ENCODE measurements at places on chromosomes 11 and 22. TPM values are rescaled to one million over a fixed set of nuclear protein-coding genes. Genes with fewer than 3 reads are reported as not detected.

CLCF1 gene
- 3.5 TPM for total RNA-seq

LYVE1 gene
- total RNA-seq: not detected

MPZL2 gene
- 5.5 TPM for total RNA-seq

PNPLA3 gene
- total RNA-seq: 0.16 TPM

GRCh38 chr11:76770642-76771445 lies 12.3 kb upstream of the TSKU start:
- DNase-seq: no peak

- DNase-seq: no peak
Observed at GRCh38 chr11:84963240-84963639, 663.9 kb downstream of the DLG2 start.

- DNase-seq: peak; percentile 39
Observed at GRCh38 chr11:66692446-66692845, 14.8 kb upstream of the RBM4B start.

- DNase-seq: no peak
Observed at GRCh38 chr22:35564975-35565867, 24.6 kb downstream of the RASD2 start.

GRCh38 chr11:111963931-111964340 lies 26.8 kb downstream of the DIXDC1 start:
- no peak for DNase-seq

Data from CD8-positive, alpha-beta memory T cell (primary cell).